ENCODE measurements at places on chromosomes 5 and 9.

DNA sequence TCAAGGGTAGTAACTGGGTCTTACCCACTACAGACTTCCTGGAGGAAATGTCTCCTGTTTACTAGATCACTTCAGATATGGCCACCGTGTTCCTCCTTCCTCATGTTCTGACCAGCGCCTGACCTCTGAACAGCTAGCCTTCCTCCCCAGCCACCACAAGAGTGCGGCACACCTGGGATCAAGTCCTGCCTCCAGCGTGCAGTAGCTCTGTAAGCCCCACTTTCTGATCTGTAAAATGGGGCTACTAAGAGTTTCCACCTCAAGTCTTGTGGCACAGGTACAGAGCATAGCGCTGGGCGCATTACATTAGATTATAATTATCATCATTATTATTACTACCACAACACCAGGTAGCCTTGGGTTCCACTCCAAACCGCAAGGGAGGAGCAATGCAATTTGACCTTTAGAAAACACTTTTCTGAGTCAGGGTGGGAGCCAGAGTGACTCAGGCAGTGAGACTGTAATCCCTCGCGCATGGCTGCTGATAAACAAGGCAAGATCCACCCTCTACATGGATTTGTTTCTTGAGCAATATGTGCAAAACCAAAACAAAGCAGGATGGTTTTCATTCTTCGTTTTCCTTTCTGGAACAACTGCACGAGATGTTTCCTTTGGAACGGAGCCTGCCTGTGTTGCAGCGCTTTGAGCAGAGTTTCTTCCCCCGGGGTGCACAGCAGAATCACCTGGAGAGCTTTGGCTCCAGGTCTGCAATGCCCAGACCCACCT is 65.0 kb upstream of the ANGPTL2 start:
- no peak for DNase-seq

GRCh38 chr9:126704157-126704891 is 90.6 kb downstream of the LMX1B start:
- no peak for DNase-seq

DNA sequence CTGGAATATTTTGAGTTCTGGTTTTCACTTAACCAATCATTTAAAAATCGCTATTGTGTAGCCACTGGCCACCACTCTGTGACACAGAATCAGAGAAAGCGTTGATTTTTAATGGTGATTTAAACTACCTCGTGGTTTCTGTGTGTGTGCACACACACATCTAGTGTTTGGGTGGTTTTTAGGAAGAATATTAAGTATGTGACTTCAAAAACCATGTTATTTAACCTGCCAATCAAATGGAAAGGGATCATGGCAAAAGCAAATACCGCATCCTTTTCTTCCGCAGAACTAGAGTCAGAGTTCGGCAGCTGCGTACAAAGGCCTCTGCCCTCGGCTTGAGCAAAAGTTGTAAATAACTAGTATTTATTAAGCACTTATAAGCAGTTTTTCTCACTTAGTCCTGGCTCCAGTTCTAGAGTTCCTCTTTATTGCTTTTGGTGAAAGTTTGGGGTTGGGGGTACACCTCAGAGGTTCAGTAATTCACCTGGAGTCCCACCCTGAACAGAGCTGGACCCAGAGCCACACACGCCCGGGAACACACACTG is 40.6 kb downstream of the HABP4 start:
- DNase-seq: no peak

- no peak for DNase-seq
These were observed 681 bp upstream of the ETF1 start for GRCh38 chr5:138543730-138544104.

DNA sequence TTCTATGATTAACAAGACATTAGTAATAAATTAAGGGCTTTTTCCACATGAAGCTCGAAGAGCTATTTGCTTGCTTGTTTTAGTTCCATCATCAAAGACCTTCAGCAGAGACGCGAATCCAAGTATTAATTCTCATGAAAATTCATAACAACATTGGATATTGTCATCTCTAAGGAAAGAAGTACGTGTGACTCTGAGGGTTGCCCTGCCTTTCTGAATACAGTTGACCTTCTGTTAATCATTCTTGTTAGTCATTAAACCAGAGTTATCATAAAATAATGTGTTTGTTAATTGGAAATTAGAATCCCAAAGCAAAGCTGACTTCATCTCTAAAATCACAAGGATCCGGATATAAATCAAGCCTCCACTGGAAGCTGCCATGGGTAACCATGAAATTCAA is 222.5 kb downstream of the ZNF608 start:
- DNase-seq: no peak

GRCh38 chr9:13478160-13478559 is 198.7 kb upstream of the MPDZ start:
- no peak for DNase-seq
